ENCODE measurements at places on chromosomes 13 and 19.
A peak's percentile ranks its signal among the peaks of the same experiment; 100 is the strongest.

GRCh38 chr13:52615812-52616211 lies 26.4 kb upstream of the HNRNPA1L2 start:
- no peak for DNase-seq

- no peak for DNase-seq
Observed at GRCh38 chr13:91134803-91135184, 212.7 kb upstream of the MIR17HG start.

GRCh38 chr19:15188851-15189250 lies 11.9 kb downstream of the NOTCH3 start:
- DNase-seq: no peak

DNA sequence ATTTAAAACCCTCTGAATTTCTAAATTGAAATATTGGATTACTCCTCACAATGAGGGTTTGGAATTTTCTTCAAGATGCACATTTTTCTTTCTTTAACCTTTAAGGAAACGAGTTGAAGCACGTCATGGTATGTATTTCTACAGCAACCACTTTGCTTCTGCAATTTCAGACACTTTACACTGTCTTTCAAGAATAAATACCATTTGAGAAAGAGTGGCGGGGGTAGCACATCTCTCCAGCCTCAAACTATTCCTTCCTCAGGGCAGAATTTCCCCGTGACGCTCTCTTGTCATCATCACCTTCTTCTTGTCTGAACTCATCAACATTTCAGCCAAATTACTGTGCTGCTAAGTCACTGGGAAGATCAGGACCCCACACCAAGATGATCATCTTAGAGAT lies 1073.4 kb downstream of the EFNB2 start:
- DNase-seq: no peak

DNA sequence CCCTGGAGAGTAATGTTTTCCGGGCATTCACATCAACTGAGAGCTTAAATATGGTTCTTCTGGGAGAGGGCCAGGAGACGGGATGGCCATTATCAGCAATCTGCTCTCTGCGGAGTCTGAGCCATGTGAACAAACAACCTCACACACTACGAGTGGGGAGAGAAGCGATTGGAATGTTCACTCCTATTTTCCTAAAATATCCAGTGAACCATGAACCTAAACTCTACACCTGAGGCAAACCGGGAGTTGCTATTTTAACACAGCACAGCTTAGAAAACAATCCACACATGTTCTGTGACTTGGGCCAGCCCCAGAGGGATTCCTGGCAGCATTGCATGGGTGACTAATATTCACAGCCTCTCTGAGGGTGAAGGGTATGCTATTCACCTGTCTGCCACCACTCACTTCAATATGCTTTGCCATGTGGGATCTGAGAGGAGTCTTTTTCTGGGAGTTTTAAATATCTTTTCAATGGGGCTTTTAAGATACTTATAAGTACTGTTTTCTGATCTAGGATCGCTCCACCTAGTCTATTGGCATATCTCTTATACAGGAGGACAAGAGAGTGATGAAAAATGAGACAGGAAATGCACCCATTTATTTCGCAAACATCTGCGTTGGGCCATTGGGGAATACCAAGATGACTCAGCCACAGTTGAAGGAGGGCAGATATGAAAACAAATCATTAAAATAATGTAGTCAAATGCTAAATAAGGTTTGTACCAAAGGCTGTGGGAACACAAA lies 72.6 kb upstream of the SERP2 start:
- peak; percentile 19 for DNase-seq

GRCh38 chr19:14871619-14872230 lies 14.2 kb downstream of the OR7A17 start:
- DNase-seq: no peak

- DNase-seq: no peak
Observed at GRCh38 chr19:35696835-35697234, 7.5 kb upstream of the ZBTB32 start.

DNA sequence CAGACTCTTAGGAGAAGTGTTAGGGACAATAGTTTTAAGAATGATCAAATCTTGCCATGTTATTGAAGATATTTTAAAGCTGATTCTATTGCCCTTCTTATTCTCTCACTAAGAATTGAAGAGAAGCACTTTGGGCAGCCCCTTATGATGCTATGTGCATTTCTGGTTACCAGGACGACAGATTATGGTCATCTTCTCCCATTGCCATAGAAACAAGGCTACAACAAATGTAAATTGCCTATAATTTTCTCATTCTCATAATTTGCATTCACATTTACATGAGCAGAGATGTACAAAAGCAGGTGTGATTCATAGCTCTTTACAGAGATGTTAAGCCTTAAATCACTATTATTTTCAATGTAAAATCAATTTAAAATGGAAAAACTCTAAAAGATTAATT lies 137.3 kb upstream of the PCDH9 start:
- no peak for DNase-seq

GRCh38 chr19:29259153-29259552 lies 46.2 kb upstream of the UQCRFS1 start:
- DNase-seq: no peak

- DNase-seq: no peak
Observed at GRCh38 chr13:108270442-108270841, 924 bp downstream of the TNFSF13B start.

GRCh38 chr13:49874430-49874829 lies 61.7 kb downstream of the SPRYD7 start:
- no peak for DNase-seq

- no peak for DNase-seq
Observed at GRCh38 chr19:4498694-4499093, 19.6 kb downstream of the PLIN4 start.

GRCh38 chr13:80009760-80010159 lies 331.2 kb downstream of the SPRY2 start:
- no peak for DNase-seq

DNA sequence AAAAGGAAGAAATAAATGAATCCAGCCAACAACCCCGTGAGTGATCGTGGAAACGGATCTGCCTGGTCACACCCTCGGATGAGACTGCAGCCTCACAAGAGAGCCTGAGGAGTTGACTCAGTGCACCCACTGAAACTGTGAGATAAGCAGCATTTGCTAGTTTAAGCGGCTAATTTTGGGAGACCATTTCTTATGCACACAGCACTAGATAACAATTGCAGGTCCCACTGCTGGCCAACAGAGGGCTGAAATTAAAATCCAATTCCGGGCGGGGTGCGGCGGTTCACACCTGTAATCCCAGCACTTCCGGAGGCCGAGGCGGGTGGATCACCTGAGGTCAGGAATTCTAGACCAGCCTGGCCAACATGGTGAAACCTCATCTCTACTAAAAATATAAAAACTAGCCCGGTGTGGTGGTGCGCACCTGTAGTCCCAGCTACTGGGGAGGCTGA lies 3.6 kb downstream of the UQCR11 start:
- DNase-seq: no peak

- no peak for DNase-seq
Observed at GRCh38 chr13:46622630-46623256, 69.8 kb downstream of the LRCH1 start.

DNA sequence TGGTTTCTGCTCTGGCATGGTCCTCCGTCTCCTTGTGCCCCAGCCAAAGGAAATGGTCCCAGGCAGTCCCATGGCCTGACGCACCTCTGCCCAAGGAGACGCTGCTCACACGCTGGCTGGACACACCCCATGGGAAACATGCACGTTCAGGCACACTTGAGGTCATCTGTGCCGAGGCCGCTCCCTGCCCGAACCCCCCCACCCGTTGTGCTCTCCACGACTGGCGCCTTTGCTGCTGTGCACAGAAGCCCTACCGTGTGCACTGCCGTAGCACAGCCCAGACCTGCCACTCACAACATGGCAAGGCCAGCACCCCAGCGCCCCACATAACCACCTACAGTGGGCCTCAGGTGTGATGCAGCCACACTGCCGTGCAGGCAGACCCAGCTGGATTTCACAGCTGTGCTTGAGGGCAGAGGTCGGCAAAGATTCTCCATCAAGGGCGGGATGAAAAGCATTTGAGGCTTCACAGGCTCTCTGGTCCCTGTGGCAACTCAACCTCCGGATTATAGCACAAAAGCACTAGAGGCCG lies 65.7 kb downstream of the SPACA7 start:
- DNase-seq: no peak

DNA sequence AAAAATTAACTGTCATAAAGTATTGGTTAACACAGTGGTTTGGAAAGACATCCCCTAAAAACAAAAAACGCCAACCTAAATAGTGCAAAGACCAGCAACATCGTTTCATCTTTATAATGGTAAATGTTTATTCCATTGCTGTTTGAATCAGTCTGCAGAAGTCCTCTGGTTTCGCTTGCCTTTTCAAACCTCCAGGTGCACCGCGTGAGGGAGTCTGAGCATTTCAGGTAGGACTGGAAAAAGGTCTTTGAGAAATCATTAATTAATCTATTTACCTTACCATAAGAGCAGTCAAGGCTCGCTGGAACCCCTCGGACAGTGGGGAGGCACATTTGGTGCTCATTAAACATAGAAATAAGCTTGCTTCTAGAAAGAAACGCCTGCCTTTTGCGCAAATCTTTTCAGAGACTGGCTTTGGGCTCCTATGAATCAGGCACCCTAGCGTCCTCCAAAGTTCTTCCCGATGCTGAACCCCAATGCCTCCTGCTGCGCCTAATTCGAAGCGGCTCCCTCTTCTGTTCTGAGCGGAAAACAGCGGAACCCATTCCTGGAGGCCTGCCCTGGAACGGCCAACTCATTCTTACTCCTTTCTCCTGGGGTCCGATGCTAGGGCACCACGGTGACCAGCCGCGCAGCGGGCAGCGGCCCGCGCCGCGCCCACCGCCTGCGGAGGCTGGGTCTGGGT lies 951 bp upstream of the MTUS2 start:
- peak; percentile 44 for DNase-seq

DNA sequence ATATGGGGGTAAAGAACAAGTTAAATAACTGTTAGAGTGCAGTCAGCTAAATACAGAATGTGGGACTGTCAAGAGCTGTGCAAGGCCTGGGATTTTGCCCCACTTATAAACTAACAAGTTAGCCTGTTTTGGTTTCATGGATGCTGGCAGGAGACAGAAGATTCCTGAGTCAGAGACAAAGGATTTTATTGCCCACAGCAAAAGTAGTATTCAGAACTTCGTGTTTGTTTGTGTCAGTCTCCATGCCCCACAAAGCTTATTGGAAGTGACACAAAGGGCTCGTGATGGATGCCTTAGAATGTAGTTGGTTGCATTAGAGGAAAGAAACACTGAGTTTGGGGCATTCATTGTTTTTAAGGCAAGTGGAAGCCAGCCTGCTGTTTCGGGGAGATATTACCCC lies 22.2 kb upstream of the SPRYD7 start:
- no peak for DNase-seq

GRCh38 chr19:33117501-33117900 lies 14.4 kb upstream of the WDR88 start:
- DNase-seq: no peak

DNA sequence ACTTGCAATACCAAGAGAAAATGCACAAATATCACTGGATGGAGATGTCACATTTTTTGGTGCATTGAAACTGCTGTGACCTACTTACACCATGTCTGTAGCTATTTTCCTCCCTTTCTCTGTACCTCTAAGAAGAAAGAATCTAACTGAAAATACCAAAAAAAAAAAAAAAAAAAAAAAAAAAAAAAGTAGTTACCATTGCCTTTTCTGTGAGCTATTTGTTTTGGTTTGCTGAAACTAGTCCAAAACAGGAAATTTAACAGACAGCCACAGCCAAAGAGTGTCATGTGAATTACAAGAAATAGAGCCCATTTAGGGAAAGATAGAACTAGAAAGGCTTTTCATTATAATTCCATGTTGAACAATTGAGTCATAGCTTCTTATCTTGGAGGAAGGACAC lies 37.3 kb downstream of the TNFSF13B start:
- no peak for DNase-seq

DNA sequence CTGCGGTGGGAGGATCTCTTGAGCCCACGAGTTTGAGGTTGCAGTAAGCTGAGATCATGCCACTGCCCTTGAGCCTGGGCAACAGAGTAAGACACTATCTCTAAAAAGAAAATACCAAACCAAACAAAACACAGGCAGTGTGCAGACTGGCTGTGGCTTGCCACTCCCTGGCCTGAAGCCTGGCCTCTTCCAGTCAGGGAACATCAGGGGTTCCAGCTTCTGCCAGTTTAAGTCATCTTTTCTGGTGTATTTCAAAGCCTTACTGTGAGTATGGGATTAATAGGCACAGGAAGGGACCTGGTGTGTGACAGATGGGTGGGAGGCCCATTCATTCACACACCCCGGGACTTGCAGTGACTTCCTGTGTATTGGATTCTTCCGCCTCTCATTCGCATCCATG lies 27.0 kb upstream of the F2RL3 start:
- no peak for DNase-seq

GRCh38 chr19:28466107-28467045 lies 746.6 kb downstream of the UQCRFS1 start:
- DNase-seq: no peak

GRCh38 chr13:28474491-28475134 lies 20.3 kb downstream of the FLT1 start:
- no peak for DNase-seq

DNA sequence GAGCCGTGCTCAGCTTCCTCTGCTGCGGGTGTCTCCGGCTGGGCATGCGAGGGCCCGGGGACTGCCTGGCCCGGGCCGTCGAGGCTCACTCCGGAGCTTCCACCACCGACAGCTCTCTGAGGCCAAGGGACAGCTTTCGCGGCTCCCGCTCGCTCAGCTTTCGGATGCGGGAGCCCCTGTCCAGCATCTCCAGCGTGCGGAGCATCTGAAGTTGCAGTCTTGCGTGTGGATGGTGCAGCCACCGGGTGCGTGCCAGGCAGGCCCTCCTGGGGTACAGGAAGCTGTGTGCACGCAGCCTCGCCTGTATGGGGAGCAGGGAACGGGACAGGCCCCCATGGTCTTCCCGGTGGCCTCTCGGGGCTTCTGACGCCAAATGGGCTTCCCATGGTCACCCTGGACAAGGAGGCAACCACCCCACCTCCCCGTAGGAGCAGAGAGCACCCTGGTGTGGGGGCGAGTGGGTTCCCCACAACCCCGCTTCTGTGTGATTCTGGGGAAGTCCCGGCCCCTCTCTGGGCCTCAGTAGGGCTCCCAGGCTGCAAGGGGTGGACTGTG lies 1.2 kb downstream of the S1PR4 start:
- no peak for DNase-seq

- no peak for DNase-seq
Observed at GRCh38 chr19:4966591-4966990, 2.3 kb upstream of the KDM4B start.

GRCh38 chr19:56111601-56112312 lies 9.3 kb downstream of the ZNF787 start:
- DNase-seq: no peak

DNA sequence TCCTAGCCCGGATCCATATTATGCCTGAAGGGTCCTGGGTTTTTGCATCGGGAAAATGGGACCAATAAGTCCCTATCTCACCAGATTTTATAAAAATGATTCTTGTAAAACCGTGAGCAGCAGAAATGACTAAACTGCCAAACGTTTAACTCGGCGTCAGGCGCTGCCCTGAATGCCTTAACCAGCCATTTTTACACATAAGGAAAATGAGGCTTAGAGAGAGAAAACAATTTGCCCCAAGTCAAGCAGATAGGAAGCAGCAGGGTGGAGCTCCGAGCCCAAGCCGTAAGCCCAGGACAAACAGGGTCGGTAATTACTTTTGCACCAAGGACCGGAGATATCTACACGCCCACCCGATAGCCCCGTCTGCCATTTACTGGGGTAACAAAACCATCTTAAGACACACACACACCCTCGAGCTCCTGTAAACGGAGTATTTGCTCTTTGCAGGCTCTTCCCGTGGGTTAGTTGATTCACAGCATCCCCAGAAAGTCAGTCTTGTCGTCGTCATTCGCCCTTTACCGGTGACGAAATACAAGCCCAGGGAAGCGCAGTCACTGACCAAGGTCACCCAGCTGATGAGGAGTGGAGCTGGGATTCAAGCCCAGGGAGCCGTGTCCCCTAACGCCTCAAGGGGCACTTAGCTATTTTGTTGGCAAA lies 16.0 kb upstream of the MRI1 start:
- no peak for DNase-seq

All from 8988T (cell line).